CD4-positive, alpha-beta T cell treated with Interleukin-4 for 1 hour (primary cell): ENCODE measurements at places on chromosomes 3 and 15.

GRCh38 chr3:101876142-101876541 is 26.8 kb downstream of the NFKBIZ start:
- no peak for DNase-seq

- DNase-seq = no peak
Observed at GRCh38 chr3:173938616-173939015, 541.1 kb downstream of the NLGN1 start.

GRCh38 chr3:119933207-119933606 is 151.3 kb downstream of the NR1I2 start:
- DNase-seq = no peak

GRCh38 chr15:48421362-48421761 is 90.1 kb downstream of the DUT start:
- no peak for DNase-seq

GRCh38 chr3:72390841-72391240 is 457.4 kb downstream of the SHQ1 start:
- DNase-seq = no peak

DNA sequence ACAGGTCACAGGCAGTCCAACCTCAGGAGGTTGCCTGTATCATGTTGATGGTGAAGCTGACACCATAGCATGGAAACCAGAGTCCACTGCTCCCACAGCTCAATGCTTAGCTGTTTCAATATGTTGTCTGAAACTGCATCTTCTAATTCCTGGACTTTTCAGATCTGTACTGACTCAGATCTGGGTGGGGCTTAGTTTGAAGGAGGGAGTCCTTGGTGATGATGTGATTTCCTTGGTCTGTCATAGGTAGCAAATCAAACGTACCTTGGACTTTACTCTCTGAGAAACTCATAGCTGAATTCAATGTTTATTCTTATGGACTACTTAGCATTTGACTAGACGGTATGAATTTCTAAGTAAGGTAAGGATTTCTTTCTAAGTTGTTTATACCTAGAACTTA is at the start of gene HHLA2:
TSS of gene HHLA2 (plus strand) at position 310 of the 400 bp plus-strand sequence. CDS start 55,266 bp downstream, outside the sequence.
- no peak for DNase-seq
